ENCODE measurements at places on chromosomes 13 and 19.

- DNase-seq, result no peak
These were observed 77.8 kb downstream of the INSR start for GRCh38 chr19:7216373-7216902.

DNA sequence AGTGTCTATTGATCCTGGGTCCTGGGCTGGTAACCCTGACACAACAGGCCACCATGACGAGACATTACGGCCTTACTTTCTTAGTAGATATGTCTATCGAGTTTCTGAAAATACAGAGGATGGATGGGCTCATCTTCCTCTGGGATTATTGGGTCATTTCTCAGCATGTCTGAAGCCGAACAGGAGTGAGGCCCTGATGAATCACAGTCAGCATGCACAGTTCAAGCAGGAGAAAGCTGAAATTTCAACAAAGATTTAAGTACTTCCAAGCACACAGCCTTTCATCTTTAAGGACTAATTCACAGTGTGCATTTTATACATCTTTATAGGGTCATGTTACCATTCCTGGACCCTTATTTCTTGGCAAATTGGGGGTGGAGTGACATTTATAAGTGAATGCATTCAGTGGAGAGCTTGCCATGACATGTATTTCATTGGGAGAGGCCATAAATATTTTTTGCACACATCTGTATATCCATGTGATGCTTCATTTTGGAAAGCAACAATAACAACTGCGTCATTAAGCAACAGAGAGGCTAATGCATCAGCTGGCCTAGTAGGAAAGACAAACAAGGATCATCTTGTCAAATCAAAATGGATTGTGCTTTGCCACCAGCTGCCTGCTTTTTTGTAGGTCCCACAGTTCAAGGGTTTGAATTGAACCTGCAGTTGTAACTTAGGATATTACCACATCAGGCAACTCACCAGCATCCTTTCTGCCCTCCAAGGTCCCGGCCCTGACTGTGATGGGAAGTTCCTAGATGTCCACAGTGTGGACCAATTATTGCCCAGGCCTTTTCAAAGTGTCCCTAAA, 143.5 kb downstream of the DNAJC15 start:
- DNase-seq, result no peak

DNA sequence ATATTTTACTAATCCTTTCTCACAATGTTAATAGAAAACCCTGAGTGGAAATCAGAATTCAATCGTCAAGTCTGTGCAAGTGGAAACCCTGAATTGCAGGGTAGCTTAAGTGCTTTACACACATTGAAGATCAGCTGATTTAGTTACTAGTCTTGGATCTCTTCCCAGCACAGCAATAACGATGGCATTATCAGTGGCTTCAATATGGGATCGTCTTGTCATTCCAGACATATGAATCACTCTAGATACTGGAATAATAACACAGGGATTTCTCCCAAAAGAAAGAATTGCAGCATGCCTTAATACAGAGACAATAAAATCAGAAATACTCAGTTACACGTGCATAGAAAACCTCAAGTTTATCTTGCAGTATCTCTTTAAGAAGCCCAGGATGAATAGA, 12.6 kb upstream of the METTL21C start:
- DNase-seq, result no peak

DNA sequence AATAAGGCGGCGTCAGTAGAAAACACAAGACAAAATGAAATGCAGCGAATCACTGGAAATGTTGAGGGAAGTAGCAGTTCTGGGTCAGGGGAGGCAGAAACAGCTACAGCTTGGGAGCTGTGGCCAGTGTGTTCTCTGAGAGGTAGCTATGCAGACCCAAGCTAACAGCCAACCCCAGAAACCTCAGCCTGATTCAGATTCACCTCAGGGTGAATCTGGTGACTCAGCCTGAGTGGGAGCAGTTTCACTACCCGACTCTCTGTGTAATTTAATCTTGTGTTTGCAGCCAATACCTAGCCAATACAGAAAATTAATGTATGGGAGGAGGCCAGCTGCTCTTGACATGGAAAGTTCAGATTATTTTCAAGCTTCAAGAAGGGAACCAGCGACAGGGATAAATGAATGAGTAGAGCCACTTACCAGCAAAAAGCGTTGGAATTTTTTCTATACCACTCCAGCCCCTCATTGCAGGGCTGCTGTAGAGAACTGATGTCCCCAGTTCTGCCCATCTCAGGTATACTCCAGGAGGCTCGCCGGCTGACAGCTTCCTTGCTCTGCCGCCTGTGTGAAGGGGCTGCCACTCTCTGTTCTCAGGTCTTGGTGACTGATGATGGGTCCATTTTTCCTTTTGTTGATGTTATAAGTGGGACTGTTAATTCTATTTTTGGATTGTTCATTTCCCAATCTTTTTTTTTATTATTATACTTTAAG, 8.9 kb downstream of the IGFL3 start:
- peak; percentile 65 for DNase-seq

DNA sequence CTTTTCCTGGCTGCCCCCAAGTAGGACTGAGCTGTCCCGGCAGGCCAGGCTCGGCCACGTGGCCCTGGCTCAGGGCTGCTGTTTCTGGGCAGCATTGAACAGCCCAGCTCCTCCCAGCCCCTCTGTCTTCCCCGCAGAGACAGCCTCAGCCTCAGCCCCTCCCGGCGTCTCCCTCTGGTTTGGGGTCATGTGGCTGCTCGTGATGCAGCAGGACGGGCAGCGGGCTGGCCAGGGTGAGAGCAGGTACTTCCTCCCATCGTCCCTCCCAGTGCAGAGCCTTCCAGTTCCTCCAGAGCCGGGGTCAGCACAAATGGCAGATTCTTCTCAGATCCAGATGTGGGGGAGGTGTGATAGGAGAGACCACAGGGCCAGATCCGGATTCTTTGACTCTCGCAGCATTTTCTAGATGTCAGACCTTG, 114.6 kb downstream of the KDM4B start:
- no peak for DNase-seq

- DNase-seq, result peak; percentile 9
These were observed 30.3 kb upstream of the SEMA6B start for GRCh38 chr19:4589579-4590410.

- DNase-seq, result no peak
These were observed 1.8 kb upstream of the FBN3 start for GRCh38 chr19:8150998-8151766.

DNA sequence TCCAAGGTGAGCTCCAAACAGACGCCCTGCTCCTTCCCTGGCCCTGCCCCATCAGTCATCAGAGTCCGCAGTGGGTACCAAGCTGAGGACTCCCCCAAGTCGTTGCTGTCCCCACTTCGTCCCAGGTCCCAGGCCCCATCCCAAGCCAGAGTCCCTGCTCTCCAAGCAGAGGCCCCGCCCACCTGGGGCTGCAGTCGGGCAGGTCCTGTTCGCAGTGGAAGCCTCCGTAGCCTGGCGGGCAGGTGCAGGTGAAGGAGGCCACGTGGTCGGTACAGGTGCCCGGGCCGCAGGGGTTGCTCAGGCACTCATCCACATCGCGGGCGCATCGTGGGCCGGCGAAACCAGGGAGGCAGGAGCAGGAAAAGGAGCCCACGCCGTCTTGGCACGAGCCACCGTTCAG, 19.4 kb downstream of the NOTCH3 start:
- no peak for DNase-seq
